ENCODE measurements at places on chromosomes 13 and 19. TPM values are rescaled to one million over a fixed set of nuclear protein-coding genes. Genes with fewer than 3 reads are reported as not detected.

ERICH6B gene
- not detected for total RNA-seq

RXFP2 gene
- not detected for total RNA-seq

NCR1 gene
- total RNA-seq: 0.45 TPM

RAB4B gene
- 29.5 TPM for total RNA-seq

POU4F1 gene
- not detected for total RNA-seq

PRR22 gene
- 1.0 TPM for total RNA-seq

LGALS7 gene
- total RNA-seq: not detected

ZNF491 gene
- 4.2 TPM for total RNA-seq

SERP2 gene
- 9.6 TPM for total RNA-seq

SIGLEC5 gene
- not detected for total RNA-seq

DENND1C gene
- total RNA-seq: 5.5 TPM

CERS4 gene
- total RNA-seq: 66.9 TPM

TUBB4A gene
- 47.8 TPM for total RNA-seq

KEAP1 gene
- 63.9 TPM for total RNA-seq

PCDH20 gene
- 0.45 TPM for total RNA-seq

SBK3 gene
- total RNA-seq: 0.53 TPM

ZNF234 gene
- 16.6 TPM for total RNA-seq

DACT3 gene
- 22.2 TPM for total RNA-seq

DAND5 gene
- total RNA-seq: not detected

All from sciatic nerve (tissue), 2 donors.